ENCODE measurements at places on chromosomes 13 and 19. TPM values are rescaled to one million over a fixed set of nuclear protein-coding genes. Genes with fewer than 3 reads are reported as not detected.

KIR3DL2 gene
- not detected for total RNA-seq

ADPRHL1 gene
- total RNA-seq = 1.3 TPM

DNA sequence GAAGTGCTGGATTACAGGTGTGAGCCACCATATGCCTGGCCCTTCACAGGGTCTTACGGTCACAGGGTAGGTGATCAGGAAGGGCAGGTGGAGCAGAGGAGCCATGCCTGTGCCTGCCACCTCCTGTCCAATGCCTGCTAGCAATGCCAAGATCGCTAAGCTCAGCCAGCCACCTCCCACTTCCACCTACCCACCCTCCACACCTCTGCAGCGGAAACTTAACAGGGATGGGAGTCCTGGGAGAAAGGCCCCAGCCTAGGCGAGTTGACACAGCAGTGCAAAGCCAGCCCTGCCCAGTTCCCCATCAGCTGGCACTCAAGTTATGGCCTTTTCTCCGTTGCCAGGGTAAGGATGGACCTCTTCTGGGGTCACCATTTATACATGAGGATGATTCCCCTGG lies 15.9 kb upstream of the FCHO1 start:
- DNase-seq = no peak

- DNase-seq = no peak
Measured at GRCh38 chr19:46294494-46294893, 2.3 kb upstream of the HIF3A start.

- DNase-seq = no peak
Measured at GRCh38 chr13:20503088-20504083, 22.3 kb downstream of the CRYL1 start.

FBL gene
- total RNA-seq = 108 TPM

GRCh38 chr13:113665597-113666328 lies 1.3 kb upstream of the GRK1 start:
- DNase-seq = no peak

- DNase-seq = no peak
Measured at GRCh38 chr13:46639033-46639981, 86.3 kb downstream of the LRCH1 start.

ITGBL1 gene
- 1.3 TPM for total RNA-seq

DNA sequence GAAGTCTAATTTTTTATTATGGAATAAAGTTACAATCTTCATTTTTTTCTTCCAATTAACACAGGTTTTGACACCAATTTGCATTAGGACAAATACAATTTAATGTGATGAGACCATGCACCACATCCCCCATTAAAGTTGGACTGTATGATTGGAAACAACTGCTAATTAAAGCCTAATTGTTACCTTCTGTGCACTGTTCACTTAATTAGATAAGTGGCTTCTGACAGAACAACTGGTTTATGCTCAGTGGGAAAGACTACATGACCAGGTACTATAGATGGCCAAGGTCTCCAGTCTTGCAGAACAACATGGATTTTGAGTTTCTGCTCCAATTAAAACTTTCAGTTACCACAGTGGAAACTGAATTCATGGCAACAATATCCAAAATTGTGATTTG lies 198.1 kb downstream of the FGF14 start:
- no peak for DNase-seq

NFIX gene
- total RNA-seq = 4.9 TPM

Data from glomerular endothelial cell (primary cell).